ENCODE measurements at places on chromosomes 5 and 9.

- DNase-seq: no peak
These were observed 27.8 kb upstream of the SLC44A1 start for GRCh38 chr9:105216440-105217178.

GRCh38 chr5:176675676-176676360, 28.5 kb downstream of the TSPAN17 start:
- DNase-seq: peak; percentile 59

- DNase-seq: no peak
These were observed 16.9 kb downstream of the GDF9 start for GRCh38 chr5:132849347-132849746.

DNA sequence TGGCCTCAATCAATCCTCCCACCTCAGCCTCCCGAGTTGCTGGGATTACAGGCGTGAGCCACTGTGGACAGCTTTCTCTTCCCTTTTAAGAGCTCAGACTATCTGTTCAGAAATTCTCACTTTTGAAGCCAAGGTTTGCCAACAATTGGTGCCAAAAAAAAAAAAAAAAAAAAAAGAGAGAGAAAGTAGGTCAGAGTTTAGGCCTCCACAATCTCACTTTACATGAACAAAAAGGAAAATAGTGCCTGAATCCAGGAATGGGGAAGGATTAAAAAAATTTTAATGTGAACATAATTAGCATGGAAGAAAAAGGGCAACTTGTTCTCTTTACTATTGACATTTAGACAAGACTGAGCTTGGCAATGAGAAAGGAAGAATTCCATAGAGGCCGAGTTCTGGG, 94.1 kb downstream of the NSG2 start:
- no peak for DNase-seq

GRCh38 chr5:54390539-54391031, 64.9 kb upstream of the HSPB3 start:
- no peak for DNase-seq

GRCh38 chr5:31889001-31889561, 250.2 kb downstream of the PDZD2 start:
- DNase-seq: no peak

DNA sequence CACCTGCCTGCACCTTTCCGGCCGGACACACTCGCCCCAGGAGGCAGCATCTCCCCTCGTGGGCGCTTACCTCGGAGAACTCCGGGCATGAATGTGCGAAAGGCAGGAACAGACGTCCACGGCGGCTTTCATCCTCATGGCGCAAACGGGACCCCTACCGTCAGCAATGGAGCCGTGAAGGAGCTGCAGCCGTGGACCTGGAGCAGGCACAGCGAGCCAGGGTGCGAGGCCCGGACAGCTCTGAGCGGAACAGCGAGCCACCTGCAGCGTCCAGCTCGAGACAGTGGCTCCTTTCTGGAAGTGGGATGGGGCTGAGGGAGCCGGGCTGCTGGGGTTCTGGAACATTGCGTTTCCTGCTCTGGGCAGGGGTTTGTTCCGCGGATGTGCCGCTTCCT, 7.8 kb upstream of the SLC6A19 start:
- no peak for DNase-seq

GRCh38 chr5:131419877-131420276, 156.0 kb downstream of the CDC42SE2 start:
- DNase-seq: no peak

- no peak for DNase-seq
These were observed 29.3 kb upstream of the CAMK4 start for GRCh38 chr5:111194925-111195324.

- no peak for DNase-seq
These were observed 1.2 kb upstream of the ADAMTS6 start for GRCh38 chr5:65482736-65483545.

DNA sequence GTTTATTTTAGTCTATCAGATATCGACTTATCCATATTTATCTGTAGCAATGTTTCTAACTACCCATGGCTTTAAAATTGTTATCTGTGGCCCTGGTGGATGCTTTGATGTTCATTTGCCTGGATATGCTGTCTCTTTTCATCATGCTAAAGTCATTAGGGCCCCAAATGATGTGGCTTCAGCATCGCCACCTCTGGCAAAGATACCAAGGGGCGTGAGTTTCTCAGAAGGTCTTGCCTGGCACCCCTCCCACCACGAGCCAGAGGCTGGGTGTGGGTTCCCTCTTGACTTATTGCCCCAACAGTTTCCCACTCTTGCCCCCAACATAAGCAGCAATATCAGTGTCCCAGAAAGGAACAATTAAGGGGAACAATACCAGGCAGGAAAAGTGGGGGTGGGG, 5.4 kb downstream of the ROPN1L start:
- no peak for DNase-seq

DNA sequence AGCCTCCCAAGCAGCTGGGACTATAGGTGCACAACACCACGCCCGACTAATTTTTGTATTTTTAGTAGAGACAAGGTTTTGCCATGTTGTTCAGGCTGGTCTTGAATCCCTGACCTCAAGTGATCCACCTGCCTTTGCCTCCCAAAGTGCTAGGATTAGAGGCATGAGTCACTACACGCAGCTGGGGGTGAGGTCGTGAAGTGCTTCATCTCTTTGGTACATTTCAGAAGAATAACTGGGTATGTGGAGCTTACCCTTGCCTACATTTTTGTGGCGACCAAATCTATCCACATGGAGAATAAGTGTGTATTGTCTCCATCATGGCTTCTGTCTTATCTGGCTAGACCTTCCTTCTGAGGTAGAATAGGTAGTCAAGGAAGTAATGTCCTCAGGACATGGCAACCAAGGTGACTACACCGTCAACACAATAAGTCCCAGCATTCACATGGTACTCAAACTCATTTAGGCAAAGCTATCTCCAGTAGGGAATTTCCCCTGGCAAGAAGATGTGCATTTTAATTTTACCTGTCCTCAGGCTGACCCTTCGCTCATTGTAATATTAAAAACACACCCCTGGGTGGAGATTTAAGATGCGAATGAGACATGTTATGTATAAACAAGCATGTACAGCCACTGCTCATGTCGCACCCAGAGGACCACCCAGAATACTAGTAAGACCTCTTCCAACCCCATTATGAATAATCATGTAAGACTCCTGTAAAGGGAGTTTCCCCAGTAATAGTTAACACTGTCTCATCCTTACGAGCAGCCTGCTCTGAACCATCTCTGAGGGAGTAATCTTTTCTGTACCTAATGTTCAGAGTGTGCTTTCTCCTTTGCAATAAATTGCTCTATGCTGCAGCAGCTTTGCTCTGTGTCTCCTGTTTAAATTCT, 1173.2 kb downstream of the TAF11L14 start:
- DNase-seq: no peak

DNA sequence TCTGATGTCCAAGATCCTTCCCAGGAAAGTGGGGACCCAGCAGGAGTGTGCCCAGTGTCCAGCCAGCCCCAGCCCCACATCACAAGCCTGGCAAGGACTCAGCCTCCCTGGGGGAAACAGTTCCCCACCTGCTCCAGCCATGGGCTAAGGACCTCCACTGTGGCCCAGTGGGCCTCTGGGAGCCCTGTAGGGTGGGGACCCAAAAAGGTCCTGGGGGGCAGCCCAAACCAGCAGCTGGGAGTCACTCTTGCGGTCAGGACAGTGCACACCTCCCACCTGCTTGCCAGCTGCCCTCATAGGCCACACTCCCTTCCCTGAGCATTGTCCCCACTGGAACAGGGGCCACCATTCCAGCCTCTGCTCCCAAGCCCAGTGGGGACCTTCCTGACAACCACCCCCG, 1.7 kb downstream of the ABCA2 start:
- DNase-seq: no peak

- no peak for DNase-seq
These were observed 694.3 kb downstream of the BRINP1 start for GRCh38 chr9:118674942-118675341.

GRCh38 chr9:38025166-38025565, 43.9 kb downstream of the SHB start:
- DNase-seq: no peak

DNA sequence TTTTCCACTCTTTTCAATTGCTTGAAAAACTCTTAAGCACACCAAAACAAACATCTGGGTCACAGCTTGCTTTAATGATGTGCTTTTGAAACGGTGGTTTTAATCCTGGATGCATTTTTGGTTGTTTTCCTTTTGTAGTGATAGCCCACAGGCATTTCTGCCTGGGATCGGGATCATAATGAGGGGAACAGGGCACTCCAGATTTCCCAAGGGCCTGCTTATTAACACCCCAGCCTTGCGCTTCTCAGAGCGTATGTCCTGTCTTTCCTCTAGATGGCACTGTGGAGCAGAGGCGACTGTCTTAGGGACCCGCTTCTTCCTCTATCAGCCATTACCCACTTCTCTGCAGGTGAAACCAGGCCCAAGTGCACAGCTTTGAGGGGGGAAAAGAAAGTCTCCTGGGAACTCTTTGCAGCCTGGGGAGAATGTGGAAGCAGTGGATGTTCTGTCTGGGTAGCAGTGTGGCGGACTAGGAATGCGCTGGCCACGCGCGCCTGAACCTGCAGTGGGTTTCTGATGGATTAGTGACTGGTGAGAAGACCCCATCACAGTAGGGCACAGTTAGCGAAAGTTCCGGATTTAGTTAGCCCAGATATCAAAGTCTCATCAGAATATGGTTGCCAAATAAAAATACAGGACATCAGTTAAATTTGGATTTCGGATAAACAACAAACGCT, 190.1 kb downstream of the GNA14 start:
- peak; percentile 58 for DNase-seq

DNA sequence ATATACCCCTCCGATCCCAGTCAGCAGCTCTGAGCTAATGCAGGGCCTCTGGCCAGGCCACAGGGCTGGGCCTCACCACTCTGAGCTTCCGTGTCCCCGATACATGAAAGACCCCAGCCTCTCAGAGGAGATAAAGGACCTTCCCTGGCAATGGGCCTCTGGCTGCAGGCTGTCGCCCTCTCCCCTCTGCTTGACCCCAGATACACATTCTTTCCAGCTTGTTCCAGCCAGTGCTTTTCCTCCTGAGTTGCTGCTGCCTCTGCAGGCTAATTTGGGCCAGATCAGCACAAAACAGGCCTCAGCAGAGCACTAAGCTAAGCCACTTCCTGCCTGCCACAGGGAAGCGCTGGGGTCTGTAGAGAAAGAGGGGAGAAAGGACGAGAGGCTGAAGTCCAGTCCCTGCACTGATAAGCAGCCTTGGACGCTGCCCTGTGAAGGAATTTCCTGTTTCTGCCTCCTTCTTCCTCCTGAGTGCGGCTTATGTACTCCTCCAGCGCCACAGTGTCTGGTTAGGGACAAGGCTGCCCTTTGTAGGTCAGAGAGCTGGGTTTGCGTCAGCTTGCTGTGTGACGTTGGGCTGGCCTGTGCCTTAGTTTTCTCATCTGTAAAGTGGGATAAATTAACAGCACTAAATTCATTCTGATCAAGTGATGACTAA, 73.0 kb upstream of the IL17B start:
- DNase-seq: peak; percentile 63

DNA sequence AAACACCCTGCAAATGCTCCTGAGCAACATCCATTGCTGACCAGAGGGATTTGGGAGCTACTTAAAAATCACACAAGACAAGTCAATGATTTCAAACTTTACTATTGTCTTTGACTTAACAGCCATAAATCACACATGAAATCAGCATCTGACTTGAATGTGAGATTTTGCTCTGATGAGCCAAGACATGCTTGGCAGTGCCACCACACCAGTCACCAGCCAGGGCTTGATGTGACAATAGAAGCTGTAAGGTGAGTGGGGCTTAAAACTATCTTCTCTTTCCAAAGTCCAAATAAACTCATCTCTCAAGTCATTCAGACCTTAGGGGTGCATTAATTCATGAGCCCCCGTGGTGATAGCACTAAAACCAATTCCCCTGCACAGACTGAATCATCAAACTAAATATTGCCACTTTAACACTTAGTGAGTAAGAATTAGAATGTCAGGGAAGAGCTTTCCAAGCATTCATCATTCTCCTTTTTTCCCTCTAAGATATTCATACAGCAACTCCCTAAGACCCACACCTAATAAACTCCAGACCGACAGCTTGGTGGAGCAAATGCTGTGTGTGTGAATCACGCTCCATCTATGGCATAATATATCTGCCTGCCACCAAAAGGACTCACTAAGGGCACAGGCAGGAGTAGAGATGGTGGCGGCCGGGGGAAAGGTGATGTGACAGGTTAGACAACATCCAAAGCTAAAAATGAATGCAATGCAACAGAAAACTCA, 119.4 kb downstream of the SPOCK1 start:
- no peak for DNase-seq

GRCh38 chr9:106403081-106403480, 459.9 kb upstream of the ZNF462 start:
- DNase-seq: no peak

DNA sequence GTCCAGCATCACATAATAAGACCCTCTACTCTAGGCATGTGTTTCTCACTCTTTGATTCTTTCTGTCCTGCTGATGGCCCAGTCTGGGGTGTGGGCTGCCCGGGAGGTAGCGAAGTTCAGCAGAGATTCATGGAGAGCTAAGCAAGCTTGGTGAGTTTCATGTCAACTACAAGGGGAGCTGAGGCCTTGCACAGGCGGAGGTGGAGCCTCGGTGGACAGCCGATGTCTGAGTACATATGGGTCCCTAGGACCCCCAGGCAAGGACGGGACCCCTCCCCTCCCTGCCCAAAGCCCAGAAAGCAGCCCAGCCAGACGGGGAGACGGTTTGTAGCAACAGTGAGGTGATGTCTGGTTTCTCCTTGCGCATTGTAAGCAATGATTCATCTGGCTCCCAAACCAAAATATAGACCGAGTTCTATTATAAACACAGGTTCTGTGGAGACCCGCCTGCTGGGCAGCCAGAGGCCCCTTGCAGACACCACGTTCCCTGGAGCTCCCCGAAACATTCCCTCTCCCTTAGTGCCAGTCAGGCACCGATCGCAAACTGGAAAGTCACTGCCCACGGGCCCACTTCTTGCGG, 45.5 kb downstream of the COL27A1 start:
- DNase-seq: no peak

DNA sequence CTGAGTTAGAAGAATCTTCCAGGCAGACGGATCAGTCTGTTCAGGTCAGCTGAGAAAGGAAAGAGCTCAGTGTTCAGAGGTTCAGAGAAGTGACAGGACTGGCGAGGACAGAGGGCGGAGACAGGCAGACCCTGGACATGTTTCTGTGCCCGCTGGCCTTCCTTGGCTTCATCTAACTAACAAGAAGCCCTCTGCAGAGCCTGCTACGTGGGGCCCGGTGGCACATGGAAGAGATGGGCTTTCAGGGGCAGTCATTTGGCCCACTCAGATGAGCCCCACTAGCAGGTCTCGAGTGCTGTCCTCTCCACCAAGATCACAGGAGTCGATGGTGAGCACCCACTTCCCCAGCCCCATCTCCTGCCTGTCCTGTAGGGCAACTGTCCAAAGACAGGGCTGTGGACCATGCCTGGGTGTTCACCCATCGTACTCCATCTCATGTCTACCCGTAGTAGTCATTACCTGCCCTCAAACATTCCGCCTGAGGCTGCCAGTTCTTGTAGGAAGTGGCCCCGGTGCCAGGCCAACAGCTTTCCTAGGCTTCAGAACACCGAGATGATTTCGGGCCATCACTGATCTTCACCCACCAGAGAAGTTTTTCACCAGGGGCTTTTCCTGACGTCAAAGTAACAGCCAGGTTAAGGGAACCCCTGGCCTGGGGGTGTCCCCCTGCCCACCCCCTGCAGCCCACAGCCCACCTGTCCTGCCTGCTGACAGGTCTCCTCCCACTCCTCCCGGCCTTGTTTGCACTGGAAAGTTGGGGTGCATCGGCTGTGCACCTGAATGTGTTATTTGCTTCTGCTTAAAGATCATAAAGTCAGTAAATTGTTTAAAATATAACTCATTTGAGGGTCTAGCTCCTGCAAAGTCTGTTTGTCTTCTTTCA, 14.0 kb downstream of the IRX2 start:
- DNase-seq: no peak

GRCh38 chr5:93164690-93165089, 416.3 kb downstream of the NR2F1-AS1 start:
- no peak for DNase-seq

Data from HuH-7 (cell line).